SW 1271 (cell line): ENCODE measurements at places on chromosomes 3 and 15.

GRCh38 chr3:31671451-31671850 lies 138.7 kb downstream of the STT3B start:
- no peak for DNase-seq

- DNase-seq, result no peak
Measured at GRCh38 chr3:52402706-52403270, 42.1 kb downstream of the SEMA3G start.

DNA sequence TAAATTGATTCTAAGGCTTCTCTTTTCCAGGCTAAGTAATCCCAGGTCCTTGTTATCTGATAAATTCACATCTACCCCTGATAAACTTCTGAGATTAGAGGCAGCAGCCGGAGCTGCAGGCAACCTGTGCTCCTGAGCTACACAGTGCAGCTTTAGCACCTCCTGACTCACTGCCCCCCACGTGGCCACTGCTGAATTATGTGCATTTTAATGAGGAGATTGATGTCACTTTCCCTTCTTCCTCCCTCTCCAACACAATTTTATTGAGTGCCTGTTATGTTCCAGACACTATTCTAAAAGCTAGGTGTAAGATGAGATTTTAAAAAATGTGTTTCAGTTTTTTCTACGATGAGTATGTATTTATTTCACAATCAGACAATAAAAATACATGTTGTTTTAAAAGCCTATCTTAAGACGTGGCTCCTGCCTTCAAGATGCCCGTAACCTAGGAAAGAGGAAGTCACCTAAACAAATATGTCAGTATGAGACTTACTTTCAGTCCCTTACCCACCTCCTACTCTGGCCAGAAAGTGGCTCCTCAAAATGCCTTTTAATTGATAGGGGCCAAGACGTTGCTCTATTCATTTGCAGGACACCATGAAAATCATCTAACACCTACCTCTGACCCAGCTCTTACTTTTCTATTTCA lies 161.5 kb upstream of the PFN2 start:
- no peak for DNase-seq

DNA sequence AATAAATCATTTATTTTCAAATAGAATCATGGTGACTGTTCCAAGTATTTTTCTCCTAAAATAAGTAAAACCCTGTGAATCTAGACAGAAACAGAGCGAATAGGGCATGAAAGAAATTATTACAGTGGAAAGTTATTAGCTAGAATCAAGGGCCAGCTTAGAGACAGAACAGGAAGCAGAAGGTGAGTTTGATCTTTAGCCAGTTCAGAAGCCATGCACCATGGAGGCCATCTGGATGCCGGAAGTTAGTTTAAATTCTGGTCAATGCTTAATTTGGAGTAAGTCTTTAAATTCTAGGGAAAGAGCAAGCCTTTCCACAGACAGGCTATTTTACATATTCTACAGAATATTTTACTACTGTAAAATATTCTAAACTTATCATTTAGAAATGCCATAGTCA lies 574.8 kb downstream of the CADM2 start:
- DNase-seq, result no peak

GRCh38 chr3:194273743-194274310 lies 77.3 kb downstream of the CPN2 start:
- no peak for DNase-seq
